ENCODE measurements at places on chromosomes 1 and 21. TPM values are rescaled to one million over a fixed set of nuclear protein-coding genes. Genes with fewer than 3 reads are reported as not detected.

Gene AADACL3
- total RNA-seq, result not detected

Gene IRF2BP2
- total RNA-seq, result 108 TPM

Gene OR2G2
- total RNA-seq, result not detected

Gene CELA3B
- total RNA-seq, result not detected
